ENCODE measurements at places on chromosomes 13 and 19.

DNA sequence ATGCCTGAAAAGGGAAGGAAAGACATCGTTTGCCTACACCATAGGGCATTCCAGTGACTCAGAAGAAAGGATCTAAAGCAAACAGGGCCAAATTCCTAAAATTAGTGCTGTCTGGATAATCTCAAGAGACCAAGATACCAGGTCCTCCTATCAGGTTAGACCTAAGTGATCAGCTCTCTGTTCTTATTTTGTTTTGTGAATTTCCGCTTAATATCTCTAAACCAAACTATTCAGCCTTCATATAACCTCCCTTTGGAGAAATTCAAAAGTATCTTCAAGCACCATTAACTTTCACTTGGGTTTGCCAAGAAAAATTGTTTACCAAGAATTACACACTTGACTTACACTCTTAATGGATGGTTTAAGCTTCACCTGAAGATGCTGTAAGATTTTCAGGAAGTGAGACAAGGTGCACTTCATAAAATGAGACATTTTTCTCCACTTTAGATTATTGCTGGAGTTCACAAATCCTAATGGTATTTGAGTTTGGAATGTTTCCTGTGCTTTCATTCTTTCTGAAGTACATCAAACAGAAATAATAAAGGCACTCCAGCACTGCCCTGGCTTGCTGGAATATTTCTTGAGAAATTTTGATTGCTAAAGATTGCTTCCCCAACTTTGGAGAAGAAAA is 376.1 kb downstream of the LMO7 start:
- no peak for DNase-seq

- DNase-seq: no peak
Observed at GRCh38 chr13:84934911-84935310, 864.3 kb downstream of the SLITRK6 start.

- peak; percentile 58 for DNase-seq
Observed at GRCh38 chr19:38900743-38901190, 998 bp downstream of the NFKBIB start.

GRCh38 chr19:3505598-3506383 is at the start of gene FZR1:
Gene FZR1, plus strand, starts transcription at chr19:3506311. Its CDS starts 16,679 bp downstream, at chr19:3522990.
- DNase-seq: peak; percentile 84

- DNase-seq: no peak
Observed at GRCh38 chr13:105764486-105764885, 771.0 kb downstream of the EFNB2 start.

DNA sequence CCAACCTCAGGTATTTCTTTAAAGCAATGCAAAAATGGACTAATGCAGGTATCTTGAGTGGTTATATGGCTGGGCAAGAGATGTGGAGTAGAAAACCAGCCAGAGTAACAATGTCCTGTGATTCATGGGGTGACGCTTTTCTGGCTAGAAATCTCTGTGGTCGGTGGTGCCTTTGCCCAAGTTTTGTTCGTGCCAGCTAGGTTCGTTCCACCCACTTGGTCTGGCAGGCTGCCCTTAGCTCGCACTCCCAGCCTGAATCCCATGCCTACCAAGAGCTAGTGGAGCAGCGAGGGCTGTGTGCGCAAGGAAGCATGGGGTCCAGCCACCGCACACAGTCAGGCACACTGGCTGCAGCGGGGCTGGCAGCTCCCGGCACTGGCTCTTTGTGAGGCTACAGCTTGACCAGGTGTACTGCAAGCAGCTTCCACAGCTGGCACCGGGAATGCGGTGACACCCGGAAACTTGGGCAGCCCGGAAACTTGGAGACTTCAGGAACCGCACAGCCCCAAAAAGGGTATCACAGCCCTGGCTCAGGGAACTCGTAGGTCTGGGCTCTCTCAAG is 349.6 kb upstream of the PCDH20 start:
- no peak for DNase-seq

DNA sequence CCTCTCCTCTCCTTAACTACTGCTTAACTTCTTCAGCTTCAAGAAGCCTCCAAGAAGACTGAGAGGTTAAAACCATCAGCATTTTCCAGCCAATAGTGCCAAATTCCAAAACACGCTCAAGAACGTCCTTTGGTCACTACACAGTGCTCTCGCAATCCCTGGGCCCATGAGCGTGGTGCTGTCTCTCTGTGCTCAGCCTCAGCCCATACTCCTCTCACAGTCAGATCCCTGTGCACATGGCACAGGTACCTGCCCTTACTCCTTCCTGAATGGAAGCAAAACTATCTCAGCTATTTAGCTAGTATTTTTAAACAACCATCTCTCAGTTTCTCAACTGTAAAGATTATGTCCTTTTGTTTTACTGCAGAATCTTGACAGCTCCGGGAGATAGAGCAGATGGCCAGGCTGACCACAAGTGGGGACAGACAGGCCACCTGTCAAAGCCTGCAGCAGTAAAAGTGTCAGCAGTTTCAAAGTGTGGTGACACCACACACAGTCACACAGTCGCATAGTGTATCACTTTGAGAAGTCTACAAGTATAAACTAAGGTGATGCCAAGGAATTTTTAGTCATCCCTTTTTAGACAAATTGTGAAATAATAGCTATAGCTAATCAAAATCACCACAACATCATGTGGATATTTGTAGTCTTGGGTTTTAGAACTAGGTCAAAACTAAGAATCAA is 35.7 kb downstream of the DZIP1 start:
- DNase-seq: no peak

DNA sequence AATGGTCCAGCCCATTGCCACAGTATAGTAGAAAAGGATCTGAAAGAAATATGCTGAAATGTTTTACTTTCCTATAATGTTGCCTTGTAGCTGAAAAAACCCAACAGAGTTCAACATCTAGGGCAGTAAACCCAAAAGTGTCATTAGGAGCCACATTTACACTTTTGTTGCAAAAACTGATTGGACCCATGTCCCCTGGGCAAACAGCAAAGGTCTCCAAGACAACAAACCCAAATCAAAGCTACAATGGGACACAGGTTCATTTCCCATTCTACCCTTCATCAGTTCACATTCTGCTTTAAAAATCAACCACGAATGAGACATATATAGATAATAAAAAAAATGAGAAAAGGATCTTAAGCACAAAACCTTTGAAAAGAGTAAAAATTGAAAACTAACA is 744.8 kb downstream of the PCDH17 start:
- no peak for DNase-seq

DNA sequence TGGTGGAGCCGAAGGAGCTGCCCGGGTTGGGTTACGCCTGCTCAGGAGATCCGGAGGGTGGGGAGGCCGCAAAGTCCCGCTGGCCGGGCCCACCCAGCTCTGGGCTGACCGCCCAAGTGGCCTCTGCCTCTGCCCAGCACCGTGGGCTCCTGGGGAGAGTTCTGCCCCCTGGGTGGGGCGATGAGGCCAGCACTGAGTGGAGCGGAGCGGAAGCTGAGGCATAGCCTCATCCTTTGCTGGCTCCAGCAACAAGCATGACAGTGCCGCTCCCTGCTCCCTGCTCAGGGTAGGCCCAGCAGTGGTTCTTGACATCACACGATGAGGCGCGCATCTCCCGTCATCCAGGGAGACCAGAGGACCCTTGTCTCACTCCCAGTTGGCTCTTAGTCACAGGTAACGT is 22.5 kb downstream of the CCDC8 start:
- DNase-seq: no peak

GRCh38 chr13:80359778-80360452 is 19.0 kb upstream of the SPRY2 start:
- DNase-seq: peak; percentile 78

DNA sequence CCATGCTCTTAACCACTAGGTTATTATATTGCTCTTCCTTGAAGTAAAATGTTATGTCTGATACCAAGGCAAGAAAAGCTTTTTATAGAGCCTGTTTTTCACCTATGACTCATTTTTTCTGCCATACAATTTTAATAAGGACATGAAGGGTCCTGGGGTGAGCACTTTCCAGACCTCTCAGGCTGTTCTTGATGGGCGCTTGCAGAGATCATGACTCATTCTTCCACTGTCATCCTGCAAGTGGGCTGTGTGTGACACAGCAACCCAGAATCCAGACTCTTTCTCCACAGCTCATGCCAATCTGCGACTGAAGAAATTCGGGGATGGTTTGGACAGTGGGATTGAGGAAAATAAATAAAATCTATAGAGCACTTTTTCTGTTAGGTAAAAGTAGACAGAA is 506.7 kb upstream of the NBEA start:
- peak; percentile 29 for DNase-seq

- DNase-seq: no peak
Observed at GRCh38 chr13:94966422-94966955, 254.1 kb upstream of the SOX21 start.

- DNase-seq: no peak
Observed at GRCh38 chr19:29264897-29265296, 51.9 kb upstream of the UQCRFS1 start.

GRCh38 chr13:32431361-32431760 is 3.4 kb upstream of the N4BP2L1 start:
- no peak for DNase-seq

DNA sequence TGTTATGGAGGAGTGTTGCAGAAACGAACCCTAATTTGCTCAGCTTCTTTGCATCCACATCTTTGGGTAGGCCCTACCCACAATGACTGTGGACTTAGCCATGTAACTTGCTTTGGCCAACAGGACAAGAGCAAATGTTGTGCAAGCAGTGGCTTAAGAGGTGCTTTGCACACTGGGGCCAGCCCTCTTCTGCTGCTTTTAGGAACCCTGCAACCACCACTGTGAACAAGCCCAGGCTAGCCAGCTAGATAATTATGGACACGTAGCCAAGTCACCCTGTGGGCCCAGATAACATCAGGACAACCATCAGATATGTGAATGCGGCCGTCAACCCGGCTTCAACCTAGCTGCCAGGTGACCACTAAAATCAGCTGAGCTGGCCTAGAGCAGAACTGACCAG is 17.1 kb downstream of the C19orf47 start:
- no peak for DNase-seq

DNA sequence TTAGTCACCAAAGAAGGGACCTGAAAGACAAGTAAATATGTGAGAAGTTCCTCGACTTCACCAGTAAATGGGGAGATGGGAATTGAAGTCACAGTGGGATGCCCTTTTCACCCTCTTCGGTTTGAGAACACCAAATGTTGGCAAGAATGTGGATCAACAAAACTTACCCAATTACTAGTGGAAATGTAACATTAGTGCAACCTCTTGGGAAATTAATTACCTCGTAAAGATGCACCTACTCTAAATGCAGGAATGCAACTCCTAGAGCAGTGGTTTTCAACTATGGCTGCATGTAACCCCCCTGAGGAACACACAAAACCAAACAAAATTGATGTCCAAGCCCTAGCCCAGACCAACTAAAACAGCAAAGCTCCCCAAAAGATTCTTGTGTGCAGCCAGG is 78.1 kb downstream of the LNX2 start:
- no peak for DNase-seq

- no peak for DNase-seq
Observed at GRCh38 chr19:38018694-38019395, 111.8 kb downstream of the SIPA1L3 start.

- DNase-seq: no peak
Observed at GRCh38 chr13:72527333-72527732, 200.1 kb downstream of the MZT1 start.

GRCh38 chr19:3556978-3557460 is 367 bp downstream of the MFSD12 start:
- no peak for DNase-seq

All from NCI-H2227 treated with DMSO at 0.1 percent for 48 hours (cell line).